Frontal cortex (tissue), 4 donors: ENCODE measurements at places on chromosomes 4 and X. TPM values are rescaled to one million over a fixed set of nuclear protein-coding genes. Genes with fewer than 3 reads are reported as not detected.

SATL1 gene
- 1.2 TPM for total RNA-seq

F8A2 gene
- total RNA-seq: not detected

NKX6-1 gene
- total RNA-seq: 0.41 TPM

IRAK1 gene
- 6.9 TPM for total RNA-seq

SLIT2 gene
- total RNA-seq: 11.0 TPM

PAGE2B gene
- not detected for total RNA-seq

EDA2R gene
- total RNA-seq: 1.2 TPM

LEF1 gene
- total RNA-seq: 6.1 TPM

NDP gene
- total RNA-seq: 27.3 TPM

PCSK1N gene
- 53.8 TPM for total RNA-seq

CRLF2 gene
- total RNA-seq: not detected

DNA sequence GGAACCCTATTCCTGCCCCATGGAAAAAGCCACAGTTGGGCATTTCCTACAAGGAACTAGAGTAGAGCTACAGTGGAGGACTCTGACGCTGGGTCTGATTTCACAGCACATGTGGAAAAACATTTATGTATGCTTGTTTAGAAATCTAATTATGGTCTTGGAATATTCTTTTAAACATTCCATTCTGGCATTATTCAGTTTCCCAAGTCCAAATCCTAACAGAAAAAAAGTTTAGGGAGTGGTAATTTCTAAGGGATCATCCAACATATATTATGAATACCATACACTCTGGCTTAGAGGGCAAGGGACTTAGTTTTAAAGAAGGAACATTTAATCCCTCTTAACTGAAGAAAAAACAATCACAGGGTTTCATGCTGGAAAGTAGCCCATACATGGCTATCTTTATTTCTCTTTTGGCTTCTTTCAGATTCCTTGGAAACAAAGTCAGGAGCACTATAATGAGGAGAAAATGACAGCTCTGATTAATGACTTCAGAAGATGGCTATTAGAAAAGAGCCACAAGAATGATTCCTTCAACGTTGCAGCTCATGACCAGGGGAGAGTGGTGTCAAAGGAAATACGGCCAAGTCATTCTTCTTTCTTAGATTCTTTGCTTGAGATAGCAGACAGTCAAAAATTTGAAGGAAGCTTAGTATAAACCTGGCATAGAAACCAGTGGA is 56.1 kb downstream of the CNGA2 start:
- DNase-seq: no peak

DNA sequence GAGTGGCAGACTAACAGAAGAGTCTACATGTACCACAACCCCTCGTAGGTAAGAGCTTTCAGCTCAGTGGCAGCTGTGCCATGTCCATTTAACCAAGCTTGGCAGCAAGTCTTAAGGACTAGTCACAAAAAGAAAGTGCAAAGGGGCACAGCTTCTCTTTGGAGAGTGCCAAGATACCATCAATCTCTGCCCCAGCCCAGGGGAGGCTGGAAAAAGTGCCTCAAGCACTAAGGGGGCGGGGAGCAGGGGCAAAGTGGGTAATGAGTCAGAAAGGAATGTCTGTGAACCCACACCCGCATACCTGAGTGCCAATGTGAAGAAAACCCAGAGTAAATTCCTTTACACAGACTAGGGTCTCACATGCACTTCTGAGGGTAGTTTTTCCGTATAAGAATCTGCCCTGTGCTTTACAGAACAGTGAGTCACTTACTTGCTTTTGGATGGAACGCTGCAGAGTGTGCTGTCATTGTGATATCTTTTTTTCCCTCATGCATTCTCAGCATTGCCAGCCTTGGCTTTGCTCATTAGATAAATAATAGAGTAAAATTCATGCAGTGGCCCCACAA is 219.8 kb downstream of the ZNF674 start:
- no peak for DNase-seq

- no peak for DNase-seq
Measured at GRCh38 chr4:152661649-152662048, 18.1 kb downstream of the TMEM154 start.

DNA sequence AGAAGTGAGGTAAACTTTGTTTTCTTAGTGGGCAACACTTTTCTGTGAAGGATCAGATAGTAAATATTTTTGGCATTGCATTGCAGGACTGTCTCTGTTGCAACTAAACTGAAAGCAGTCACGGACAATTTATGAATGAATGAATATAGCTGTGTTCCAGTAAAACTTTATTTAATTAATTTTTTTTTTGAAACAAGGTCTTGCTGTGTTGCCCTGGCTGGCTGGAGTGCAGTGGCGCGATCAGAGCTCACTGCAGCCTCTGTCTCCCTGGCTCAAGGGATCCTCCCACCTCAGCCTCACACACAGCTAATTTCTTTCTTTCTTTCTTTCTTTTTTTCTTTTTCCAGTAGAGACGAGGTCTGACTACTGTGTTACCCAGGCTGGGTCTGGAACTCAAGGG is 15.8 kb downstream of the RBM10 start:
- DNase-seq: no peak

DNA sequence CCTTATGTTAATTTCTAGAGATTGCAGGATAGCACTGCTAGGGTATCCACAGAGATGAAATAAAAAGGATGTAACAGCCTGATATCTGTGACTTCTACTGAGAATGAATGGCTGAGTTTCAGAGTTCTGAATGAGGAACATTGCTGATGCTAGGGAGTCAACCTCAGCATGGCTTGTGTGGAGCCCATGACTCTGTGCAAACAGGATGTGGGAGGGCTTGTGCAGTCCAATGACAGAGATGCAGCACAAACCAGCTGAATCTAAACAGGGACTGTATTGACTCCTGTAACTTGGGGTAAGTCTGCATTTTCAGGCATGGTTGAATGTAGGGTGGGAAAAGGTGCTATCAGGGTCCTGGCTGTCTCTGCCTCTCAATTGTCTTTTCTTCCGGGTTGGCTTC is 5.3 kb upstream of the RASL11B start:
- no peak for DNase-seq

DNA sequence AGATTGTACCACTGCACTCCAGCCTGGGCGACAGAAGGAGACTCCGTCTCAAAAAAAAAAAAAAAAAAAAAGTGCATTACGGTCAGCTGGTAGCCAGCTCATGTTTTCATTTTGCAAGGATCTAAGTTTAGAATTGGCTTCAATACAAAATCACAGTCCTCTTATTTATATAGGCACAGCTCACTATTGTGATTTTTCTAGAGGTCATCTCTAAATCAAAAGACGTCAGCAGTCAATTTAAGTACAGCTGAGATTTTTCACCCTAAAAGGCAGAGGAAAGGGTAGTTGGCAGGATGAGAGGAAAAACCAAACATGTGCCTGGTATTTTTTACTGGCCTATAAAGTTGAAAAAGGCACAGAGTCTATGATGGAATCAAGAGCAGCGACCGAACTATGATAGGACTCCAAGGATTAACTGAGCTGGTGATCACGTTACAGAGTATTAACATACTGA is 30.8 kb downstream of the ASB5 start:
- DNase-seq: no peak

DNA sequence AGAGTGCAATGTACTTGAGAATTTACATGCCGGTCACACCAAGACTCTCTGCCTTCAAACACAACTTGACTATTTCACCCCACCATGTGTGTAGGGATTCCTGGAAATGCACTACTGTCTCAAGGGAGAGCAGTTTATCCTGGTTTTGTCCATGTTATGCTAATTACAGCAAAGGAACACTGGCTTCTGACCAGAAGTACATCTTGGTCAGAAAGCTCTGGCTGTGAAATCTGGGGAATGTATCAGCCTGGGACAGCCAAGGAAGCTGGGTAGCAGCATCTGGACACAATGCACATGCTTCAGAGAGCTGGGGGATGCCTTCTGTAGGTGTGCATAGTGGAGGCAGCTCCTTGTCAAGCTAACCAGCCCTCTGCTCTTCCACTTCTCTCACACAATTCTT is 1432.6 kb upstream of the TENM3 start:
- DNase-seq: no peak

- DNase-seq: no peak
Measured at GRCh38 chr4:93168053-93168452, 660.5 kb upstream of the ATOH1 start.

GRCh38 chrX:80806557-80806956 is 3.1 kb downstream of the BRWD3 start:
- no peak for DNase-seq

- DNase-seq: no peak
Measured at GRCh38 chr4:162878096-162878495, 288.6 kb downstream of the NAF1 start.

- no peak for DNase-seq
Measured at GRCh38 chrX:71911731-71912050, 1.0 kb downstream of the NHSL2 start.

DNA sequence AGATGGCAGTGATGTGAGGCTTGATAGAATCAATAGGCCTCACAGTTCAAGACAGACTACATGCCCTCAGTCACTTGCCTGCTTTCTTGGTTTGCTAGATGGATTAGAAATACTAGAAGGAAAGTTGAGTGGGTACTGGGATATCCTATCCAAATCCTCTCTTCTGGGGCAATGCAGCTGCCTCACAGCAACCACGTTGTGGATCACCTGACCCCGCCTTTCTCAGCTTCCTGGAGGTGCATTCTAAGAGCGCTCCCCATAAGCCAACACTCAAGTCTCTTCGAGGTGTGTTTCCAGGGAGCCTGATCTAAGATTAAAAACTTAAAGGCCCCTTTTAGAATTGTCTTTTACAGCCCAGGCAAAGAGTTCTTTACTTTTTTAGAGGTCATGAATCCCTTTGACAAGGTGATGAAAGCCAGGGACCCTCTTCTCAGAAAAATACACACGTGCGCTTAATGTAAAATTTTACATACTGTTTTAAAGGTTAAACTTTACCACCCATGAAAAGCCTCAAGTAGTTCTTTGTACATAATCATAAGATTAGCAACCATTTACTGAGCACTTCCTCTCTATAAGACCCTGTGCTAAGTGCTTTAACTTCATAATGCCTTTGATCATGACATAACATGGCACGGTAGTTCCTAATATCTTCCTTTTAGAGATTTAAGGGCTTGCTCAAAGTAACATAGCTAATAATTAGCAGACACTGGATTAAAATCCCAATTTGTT is 840 bp upstream of the RPL34 start:
- DNase-seq: no peak

GRCh38 chr4:65019775-65020174 is 610.5 kb upstream of the TECRL start:
- no peak for DNase-seq

GRCh38 chr4:168507178-168507815 is 10.4 kb downstream of the PALLD start:
- no peak for DNase-seq

- no peak for DNase-seq
Measured at GRCh38 chr4:30838331-30838730, 118.2 kb downstream of the PCDH7 start.

GRCh38 chr4:101020956-101021355 is 326.4 kb downstream of the PPP3CA start:
- no peak for DNase-seq

- no peak for DNase-seq
Measured at GRCh38 chrX:122119361-122119760, 1064.7 kb upstream of the GRIA3 start.

GRCh38 chrX:968148-968965 is 244.1 kb downstream of the CRLF2 start:
- no peak for DNase-seq

- DNase-seq: no peak
Measured at GRCh38 chr4:75848891-75849290, 53.4 kb downstream of the PPEF2 start.
